ENCODE measurements at places on chromosomes 4 and X.

DNA sequence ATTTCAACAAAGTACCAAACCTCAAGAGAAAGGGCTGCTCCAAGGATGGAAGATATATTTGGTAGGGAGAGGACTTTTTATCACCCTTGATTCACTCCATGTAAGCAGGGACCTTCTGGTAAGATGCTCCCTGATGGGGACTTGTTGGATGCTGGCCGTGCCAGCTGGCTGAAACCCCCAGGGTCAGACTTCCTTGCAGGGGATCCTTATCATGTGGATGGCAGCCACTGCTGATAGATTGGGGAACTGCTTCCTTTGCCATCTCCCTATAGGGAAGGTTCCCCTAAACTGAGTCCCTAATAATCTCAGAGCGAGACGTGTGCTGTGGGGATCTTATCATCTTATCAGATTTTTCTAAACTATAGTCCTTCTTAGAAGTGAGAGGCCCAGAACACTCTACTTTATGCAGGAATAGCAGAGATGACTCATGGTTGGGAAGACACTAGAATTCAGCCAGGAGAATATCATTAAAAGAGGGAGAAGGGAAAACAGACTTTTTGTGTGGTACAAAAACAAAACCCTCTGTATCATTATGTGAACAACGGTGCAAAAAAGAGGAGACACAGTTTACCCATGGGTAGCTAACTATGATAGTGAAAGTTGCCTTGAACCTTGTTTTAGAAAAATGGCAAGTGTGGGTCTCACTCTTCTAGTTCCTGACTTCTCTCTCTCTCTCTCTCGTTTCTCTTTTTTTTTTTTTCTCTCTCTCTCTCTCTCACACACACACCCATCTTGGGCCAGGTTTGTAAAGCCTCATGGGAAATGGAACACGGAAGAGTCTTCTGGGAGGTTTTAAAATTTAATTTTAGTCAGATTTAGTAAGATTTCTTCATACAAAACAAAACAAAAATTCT lies 16.1 kb downstream of the RHOH start:
- no peak for DNase-seq

GRCh38 chr4:6423575-6423974 lies 48.8 kb downstream of the PPP2R2C start:
- DNase-seq = no peak

DNA sequence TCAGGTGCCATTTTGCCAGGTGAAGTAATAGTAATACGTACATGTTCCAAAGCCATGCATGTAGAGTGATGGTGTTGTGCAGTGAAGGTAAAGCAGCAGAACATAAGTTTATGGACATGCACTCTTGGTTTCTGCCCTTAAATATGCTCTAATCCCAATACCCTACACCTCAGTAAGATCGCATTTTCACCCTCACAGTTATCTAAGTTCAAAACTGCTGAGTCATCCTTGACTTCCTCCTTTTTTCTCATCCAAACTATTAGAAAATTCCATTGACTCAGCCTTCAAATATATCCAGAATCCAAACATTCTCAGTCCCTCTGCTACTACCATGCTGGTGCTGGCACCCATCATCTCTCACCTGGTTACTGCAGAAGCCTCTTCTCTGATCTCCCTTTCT lies 652.9 kb upstream of the IGFBP7 start:
- no peak for DNase-seq

- DNase-seq = no peak
Observed at GRCh38 chrX:37722595-37722994, 37.0 kb downstream of the XK start.

Data from amygdala (tissue), 56 donors.